ENCODE measurements at places on chromosomes 1 and 21. TPM values are rescaled to one million over a fixed set of nuclear protein-coding genes. Genes with fewer than 3 reads are reported as not detected.

DNA sequence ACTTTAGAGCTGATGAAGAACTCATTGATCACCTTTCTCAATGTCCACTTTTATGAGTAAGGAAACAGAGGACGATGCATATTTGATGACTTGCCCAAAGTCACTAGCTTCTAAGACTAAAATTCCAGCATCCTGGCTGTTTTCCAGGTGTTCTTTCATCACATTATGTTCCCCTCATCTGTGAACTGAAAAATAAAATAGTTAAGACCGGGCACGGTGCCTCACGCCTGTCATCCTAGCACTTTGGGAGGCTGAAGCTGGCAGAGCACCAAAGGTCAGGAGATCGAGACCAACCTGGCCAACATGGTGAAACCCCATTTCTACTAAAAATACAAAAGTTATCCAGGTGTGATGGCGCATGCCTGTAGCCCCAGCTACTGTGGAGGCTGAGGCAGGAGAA is 297.5 kb downstream of the DUSP10 start:
- no peak for ATAC-seq

- ATAC-seq = no peak
Measured at GRCh38 chr21:29343519-29343918, 44.8 kb downstream of the BACH1 start.

- ATAC-seq = no peak
Measured at GRCh38 chr1:84001501-84001900, 2.6 kb upstream of the TTLL7 start.

GRCh38 chr1:227603327-227603726 is 40.0 kb downstream of the ZNF678 start:
- no peak for ATAC-seq

DNA sequence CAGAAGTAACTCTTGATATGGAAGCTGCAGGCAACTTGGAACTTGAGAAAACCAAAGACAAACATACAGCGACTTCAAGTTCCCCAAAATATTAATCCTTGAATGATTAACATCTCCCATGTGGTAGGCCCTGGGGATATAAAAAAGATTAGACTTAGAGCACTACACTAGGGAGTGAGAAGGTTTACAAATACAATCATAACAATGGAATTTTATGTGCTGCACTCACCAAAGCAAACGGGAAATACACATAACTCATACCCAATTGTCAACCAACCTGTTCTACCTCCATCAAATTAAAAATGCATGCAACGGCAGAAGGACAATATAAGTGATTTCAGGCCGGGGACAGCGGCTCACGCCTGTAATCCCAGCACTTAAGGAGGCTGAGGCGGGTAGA is 3.7 kb downstream of the SMYD3 start:
- ATAC-seq = no peak

Gene IVL
- total RNA-seq = not detected

Gene PRAMEF1
- not detected for total RNA-seq

Gene NPR1
- 0.19 TPM for total RNA-seq
